ENCODE measurements at places on chromosomes 6 and 20. TPM values are rescaled to one million over a fixed set of nuclear protein-coding genes. Genes with fewer than 3 reads are reported as not detected.

EDN1 gene
- polyA plus RNA-seq = 2.2 TPM

- DNase-seq = no peak
These were observed 77.8 kb downstream of the NCR2 start for GRCh38 chr6:41413250-41413649.

NEDD9 gene
- 10.1 TPM for polyA plus RNA-seq

DNA sequence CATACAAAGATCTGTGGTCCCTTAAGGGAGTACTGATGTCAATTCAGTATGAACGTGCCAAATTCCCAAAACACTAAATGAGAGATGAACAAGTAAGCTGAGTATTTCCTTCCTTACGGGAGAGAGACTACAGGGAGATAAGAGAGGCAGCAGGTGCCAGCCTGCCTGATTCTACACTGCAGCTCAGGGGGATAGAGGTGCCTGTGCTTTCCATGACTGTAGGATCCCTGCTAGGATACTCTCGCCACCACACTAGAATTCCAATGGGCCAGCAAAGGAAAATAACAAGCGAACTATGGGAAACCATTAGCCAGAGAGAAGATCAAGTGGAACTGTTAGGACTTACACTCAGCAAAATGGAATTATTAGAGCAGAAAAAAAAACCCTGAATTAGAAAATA, 198.5 kb upstream of the BTBD3 start:
- no peak for DNase-seq

DNA sequence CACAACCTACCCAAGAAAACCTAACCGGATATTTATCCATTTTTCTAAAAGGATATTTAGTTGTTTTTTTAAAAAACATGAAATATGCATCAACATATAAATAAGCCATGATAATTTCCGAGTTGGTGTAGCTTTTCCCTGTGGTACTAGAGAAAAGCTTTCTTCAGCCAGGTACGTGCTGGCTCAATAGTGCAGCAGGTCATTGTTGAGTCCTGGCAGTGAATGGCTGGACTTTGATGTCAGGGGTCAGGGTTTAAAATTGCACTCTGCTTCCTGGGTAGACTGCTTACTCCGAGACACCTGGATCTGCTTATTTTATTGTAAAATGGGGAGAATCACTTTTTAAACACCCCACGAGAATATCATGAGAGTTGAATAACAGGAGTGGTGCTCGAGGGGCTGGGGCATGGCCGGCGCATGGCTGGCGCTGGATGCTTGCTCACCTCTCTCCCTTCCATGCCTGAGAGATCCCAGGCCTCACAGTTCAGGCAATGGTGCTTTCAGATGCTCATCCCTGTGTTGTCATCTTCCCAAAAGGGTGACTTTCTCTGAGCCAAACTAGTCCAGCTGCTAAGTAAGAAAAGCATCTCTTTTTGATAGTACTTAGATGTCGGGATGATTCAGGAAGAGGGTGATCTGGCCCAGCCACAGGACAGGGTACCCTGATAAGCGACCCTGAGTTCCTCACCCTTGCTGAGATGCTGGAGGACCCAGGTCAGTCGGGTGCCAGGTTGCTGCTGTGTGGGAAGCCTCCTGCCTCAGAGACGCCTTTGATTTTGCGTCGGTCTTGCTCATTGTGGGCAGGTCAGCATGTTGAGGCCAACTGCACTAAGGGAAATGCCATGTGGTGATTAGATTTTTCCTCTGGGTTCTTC, 269.1 kb upstream of the FOXQ1 start:
- DNase-seq = no peak

- DNase-seq = no peak
These were observed 213.1 kb upstream of the STXBP5 start for GRCh38 chr6:146990821-146991798.

TXLNB gene
- polyA plus RNA-seq = 137 TPM

DNA sequence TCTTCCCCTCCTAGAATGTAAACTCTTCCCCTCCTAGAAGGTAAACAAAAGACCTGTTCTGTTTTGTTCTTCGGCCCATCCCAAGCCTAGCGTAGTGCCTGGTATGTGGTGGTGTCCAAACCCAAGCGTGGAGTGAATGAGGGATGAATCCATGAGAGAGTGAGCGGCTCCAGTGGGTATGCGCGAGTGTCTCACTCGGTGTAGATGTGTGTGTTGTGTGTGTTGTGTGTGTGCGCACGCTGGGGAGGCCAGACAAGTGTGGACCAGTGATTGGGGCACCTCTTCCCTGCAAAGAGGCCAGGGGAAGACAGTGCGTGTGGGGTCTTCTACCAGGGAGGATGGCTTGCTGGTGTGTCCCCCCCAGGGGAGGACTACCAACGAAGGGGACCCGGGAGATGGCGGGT, 392 bp upstream of the SLC2A10 start:
- no peak for DNase-seq

DNA sequence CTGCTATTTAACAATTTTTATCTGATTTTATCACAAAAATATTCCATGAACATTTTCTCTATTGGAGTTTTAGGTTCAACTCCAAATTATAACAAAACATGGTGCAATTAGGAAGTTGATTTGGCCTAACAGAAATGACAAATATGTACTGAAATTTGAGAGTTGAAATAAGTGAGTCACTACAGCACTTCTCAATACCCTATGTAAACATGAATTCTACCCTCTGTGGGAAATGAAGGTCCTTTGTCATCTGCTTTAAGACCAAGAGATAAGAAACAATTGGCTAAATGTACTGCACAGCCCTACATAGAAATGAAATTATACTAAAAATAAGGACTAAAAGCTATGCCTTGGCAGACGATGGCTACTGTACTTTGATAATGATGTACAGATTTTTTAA, 86.2 kb upstream of the BEND6 start:
- no peak for DNase-seq

GRCh38 chr20:20806121-20807095, 94.0 kb upstream of the RALGAPA2 start:
- no peak for DNase-seq

DNA sequence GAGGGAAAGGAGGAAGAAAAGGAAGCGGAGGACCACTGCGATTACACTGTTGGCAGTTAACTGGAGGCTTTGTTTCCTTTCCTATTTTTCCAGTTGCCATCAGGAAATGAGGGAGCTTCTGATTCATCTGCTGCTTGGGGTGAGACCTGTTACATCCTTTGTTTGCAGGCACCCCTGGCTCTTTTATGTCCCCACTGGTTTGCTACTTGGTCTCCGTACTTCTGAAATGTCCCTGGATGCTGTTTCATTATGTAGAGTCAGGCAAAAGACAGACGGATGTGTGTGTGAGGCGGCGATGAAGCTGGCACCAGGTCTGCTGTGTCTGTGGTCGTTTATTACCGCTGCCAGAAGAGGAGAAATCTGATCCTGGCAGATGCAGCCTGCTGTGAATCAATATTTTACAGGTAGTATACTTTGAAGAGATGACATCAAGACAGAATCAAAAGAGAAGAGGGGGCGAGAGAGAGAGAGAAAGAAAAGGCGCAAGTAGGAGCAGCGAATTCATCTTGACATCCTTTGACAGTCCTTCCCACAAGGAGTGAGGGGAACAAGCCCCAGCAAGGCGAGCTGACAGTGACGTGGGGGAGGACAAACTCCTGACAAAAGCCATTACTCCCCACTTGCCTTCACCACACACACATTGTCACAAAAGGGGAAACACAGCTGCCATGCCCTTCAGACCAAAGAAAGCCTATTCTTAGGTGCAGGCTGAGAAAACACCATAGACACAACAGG, 145.9 kb upstream of the FBXL4 start:
- no peak for DNase-seq

DPPA5 gene
- polyA plus RNA-seq = not detected

CRIP3 gene
- polyA plus RNA-seq = 1.7 TPM

- DNase-seq = no peak
These were observed 13.8 kb downstream of the SPTLC3 start for GRCh38 chr20:13022401-13023155.

TCP11 gene
- 0.27 TPM for polyA plus RNA-seq

DNA sequence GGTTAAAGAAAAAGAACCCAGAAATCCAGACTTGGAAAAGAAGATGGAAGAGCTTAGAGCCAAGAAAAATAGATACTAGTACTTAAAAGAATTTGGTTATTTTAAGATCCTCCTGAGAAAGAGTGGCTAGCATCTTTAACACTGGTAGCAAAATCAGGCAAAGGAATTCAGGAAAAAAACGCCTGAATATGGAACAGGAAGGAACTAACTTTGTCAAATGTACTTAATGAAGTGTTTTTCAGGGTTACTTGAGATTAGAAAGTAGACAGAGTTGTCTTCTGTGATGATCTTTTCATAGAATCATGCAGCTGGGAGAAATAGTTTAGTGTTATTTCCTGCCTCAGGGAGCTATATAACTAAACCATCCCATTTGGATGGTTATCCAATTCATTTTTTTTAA, 50.8 kb upstream of the SASH1 start:
- no peak for DNase-seq

DNA sequence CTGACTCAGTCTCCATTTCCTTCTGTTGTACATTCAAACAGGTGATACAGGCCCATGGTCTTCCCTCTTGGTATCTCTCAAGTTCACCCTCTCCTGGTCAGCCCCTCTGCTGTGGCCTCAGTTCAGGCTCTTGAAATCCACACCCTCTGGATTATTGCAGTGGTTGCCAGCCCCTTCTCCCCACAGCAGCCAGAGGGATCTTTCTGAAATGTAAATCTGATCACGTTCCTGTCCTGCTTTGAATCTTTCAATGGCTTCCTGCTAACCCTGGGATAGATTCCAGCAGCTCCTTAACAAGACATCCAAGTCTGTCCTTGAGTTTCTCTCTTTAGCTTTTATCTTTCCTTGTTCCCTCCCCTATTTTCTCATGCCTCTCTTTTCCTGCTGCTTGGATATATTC, 22.2 kb downstream of the CHMP4B start:
- DNase-seq = no peak

DNA sequence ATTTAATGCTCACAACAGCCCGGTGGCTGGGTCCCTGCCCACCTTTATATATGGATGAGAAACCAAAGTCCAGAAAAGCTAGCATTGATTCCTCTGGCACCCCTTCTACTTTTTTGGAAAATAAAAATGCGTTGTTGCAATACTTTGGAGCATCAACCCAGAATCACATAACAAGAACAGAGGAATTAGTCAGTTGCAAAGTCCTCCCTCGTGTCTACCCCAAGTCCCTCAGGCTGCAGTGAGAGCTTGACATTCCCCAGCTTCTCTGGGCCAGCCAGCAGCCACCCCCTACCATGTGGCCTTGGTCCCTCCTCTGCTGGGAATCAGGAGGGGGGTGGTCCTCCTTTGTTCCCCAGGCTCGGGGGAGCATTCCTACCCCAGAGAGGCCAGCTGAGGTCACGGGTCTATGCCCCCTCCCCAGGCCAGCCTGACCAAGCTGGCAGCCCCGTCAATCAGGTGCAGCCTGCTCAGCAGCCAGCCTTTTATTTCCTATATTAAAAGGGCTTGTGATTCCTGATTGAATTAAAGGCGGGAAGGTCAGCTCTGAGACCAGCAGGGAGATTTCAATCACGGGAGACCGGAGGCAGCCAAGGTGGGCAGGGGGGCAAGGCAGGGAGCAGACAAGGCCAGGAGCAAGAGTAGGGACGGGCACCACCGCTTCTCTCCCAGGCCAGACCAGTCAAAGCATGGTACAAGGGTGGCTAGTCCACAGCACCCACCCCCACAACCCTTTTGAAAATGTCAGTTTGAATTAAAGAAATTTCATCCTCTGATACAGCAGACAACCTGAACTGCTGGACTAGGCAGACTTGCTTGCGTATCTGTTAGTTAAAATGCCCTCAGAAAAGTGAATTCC, 158.9 kb downstream of the MRPL14 start:
- DNase-seq = no peak

DLK2 gene
- polyA plus RNA-seq = 2.8 TPM

IYD gene
- polyA plus RNA-seq = 0.05 TPM

DNA sequence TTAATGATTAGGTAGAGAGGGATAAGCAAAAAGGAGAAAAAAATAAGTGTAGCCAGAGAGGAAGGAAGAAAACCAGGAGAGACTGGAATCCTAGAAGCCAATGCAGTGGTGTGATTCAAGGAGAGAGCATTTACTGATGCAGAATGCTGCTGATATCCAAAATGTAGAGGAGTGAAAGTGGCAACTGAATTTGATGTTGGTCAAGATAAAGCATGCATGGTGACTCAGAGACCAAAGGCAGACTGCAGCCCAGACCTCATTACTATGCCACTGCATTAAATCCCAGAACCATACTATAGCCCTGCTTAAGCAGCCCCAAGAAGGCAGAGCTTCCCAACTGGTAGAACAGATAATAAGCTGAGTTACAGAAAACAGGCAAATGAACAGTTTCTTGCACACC, 15.8 kb downstream of the KLHL32 start:
- DNase-seq = no peak

Data from forelimb muscle (tissue), 1 donor.